NCI-H1436 treated with DMSO at 0.1 percent for 48 hours (cell line): ENCODE measurements at places on chromosomes 5 and 9.
A peak's percentile ranks its signal among the peaks of the same experiment; 100 is the strongest.

GRCh38 chr9:36191686-36192085 is 965 bp downstream of the CLTA start:
- no peak for DNase-seq

- no peak for DNase-seq
Observed at GRCh38 chr9:3730511-3730922, 204.7 kb upstream of the RFX3 start.

- DNase-seq = no peak
Observed at GRCh38 chr5:82793808-82794419, 283.3 kb downstream of the TMEM167A start.

GRCh38 chr5:142248853-142249462 is 75.9 kb downstream of the SPRY4 start:
- no peak for DNase-seq

- DNase-seq = no peak
Observed at GRCh38 chr9:37942621-37943344, 38.9 kb upstream of the SLC25A51 start.

DNA sequence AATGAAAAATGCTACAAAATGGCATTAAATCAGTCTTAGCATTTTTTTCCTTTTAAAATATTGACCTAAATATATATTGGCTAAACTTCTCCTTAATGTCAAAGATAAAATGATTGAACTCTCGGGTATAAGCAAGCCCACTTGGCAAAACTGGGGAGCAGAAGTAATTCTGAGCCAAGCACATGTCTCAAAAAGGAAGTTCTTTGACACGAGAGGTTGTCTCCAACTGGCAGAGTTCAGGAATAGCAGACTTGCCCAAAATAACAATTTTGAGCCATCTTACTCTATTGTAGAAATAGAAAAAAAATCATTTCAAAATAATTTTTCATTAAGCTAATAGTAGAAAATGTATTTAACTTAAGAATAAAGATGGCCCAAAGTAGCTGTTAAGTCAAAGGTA is 10.4 kb upstream of the MLLT3 start:
- DNase-seq = no peak

DNA sequence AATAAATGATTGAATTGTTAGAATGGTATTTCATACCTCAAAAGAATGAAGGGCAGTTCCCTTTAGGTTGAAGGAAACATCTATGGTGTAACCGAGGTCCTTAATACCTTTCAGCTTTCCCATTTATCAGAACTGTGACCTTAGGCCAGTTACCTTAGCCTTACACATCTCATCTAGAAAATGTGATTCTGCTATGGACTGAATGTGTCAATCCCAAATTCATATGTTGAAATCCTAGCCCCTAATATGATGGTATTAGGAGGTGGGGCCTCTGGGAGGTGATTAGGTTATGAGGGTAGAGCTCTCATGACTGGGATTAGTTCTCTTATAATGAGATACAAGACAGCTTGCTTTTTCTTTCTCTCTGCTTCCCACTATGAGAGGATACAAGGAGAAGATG is 441.9 kb downstream of the PLK2 start:
- DNase-seq = no peak

DNA sequence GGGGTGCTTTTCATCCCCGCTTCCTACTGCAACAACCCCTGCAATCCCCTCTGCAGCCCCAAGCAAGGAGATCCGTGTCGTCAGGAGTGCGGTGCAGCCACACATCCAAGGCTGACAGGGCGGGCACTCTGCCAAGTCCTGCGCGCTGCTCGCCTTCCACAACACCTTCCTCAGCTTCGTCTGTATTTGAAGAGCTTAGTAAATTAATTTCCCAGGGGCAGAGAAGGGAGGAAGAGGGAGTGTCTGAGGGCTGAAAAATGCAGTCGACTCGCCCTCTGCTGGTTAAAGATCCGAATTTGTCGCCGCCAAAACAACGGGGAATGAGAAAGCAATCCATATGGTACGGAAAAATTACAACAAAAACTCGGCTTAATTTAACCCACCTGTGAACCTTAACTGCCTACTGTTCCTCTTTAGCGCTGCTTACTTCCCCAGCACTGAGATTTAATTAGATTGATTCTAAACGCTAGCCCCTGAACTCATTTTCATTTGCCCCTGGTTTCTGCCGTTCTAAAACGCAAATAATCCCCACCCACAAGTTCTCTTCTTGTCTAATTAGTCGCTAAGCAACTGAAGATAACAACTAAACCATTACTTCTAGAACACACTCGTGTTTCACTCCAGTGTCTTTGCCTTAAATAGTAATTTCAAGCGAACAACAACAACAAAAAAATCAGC is 10.9 kb upstream of the PCDHB1 start:
- peak; percentile 83 for DNase-seq

DNA sequence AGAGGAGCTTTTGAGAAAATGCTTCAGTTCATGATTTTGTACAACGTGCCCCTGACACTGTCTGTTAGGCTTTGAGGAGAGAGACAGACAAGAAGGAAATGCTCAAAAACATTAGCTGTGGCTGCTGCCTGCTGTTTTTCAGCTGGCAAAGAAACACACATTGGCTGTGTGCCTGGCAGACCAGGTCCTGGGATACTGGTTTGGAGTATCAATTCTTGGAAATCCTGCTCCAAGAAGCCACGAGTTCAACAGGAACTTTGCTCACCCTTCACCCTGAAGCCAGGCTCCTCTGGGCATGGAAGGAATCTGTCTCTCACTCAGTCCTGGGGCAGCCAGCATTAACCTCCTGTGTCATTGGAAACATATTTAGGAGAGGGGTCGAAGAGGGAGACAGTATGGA is 245.5 kb downstream of the AUH start:
- no peak for DNase-seq

DNA sequence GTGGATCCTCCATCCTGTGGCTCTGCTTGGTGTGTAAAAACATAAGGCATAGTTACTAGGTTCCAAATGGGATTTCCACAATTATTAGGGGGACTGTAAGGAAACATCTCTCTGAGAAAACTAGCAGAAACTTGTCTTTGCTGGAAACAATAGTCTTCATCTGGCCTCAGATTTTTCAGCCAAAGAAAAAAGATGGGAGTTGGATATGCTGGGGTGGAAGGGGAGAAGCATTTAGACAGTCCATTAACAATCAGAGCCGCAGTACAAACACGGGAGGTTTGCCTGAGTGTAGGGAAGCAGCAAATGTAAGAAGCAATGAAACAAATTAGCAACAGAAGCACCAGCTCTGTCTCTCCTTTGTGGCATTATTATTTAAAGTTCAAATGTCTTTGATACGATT is 402.7 kb upstream of the ZNF608 start:
- no peak for DNase-seq

GRCh38 chr5:66659780-66660179 is 63.6 kb downstream of the MAST4 start:
- no peak for DNase-seq

DNA sequence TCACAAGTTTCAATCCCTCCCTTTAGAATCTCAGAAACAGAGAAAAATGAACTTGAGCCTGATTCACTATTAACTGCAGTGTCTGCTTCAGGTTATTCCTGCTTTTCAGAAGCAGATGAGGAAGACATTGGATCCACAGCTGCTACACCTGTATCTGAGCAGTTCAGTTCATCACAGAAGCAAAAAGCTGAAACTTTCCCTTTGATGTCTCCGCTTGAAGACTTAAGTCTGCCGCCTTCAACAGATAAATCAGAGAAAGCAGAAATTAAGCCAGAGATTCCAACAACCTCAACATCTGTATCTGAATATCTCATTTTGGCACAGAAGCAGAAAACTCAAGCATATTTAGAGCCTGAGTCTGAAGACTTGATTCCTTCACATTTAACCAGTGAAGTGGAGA is 42.1 kb downstream of the CMYA5 start:
- DNase-seq = no peak

DNA sequence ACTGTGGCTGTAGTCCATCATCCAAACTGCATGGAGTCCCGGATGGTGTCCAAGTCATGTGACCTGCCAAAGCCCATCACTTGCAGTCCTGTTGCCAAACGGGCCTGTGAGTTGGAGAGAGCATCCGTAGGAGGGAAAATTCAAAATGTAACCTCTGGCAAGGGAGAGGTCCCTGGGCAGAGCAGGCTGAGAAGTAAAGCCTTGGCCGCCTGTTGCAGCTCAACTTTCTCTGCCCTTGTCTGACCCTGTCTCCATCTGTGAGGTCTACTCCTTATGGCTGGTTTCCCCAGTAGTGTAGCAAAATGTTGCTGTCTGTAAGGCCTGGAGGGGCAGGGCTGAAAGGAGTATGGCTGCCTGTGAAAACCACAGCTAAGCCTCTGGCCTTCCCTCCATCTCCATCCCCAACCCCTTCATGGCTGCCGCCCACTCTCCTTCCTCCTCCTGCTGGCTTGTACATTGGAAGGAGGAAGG is 163.5 kb downstream of the SEMA6A start:
- DNase-seq = no peak

- no peak for DNase-seq
Observed at GRCh38 chr5:51678330-51678729, 295.1 kb downstream of the ISL1 start.

DNA sequence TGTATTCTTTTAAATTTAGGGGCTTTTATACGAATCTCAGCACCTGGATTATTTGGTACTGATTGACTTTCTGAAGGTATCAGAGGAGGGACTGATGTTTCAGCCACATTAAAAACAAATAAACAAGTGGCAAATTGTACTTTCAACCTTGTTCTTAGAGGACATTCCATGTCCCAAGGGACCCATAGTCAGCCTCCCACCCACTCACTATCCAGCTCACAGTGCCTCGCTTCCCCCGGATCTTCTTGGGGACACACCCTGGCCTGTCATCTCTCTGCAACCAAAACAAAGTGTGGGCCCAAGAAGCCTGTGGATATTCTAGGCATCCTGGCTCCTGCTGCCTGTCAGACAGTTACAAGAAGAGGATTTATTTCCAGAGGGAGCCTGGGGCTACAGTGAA is 8.8 kb upstream of the BOD1 start:
- DNase-seq = no peak

GRCh38 chr9:133609311-133610098 is at the start of gene FAM163B:
TSS of gene FAM163B (minus strand) at chr9:133609389. CDS start at chr9:133580223, 29,166 bp downstream.
- DNase-seq = no peak

GRCh38 chr5:65017636-65018035 is 248.9 kb downstream of the CWC27 start:
- DNase-seq = no peak

- no peak for DNase-seq
Observed at GRCh38 chr9:97742545-97742944, 45.4 kb upstream of the XPA start.

DNA sequence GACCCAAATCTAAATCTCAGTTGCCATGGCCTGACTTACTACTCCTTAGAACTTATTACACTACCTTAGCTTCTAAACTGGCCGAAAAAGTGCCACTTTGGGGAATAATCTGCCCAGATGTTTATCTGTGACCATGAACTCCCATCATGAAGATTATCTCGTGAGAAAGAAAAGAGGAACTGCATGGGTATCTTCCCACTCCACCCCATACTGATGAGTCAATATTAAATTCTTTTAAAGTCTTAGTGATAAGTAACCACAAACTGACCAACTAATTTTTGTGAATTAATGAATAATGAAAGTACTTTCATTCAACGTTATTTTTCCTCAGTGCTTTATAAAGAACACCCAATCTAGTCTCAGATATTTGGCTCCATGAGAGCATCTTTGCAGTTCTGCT is 493.5 kb downstream of the EBF1 start:
- no peak for DNase-seq

GRCh38 chr9:70573308-70573707 is 158.9 kb upstream of the KLF9 start:
- no peak for DNase-seq

DNA sequence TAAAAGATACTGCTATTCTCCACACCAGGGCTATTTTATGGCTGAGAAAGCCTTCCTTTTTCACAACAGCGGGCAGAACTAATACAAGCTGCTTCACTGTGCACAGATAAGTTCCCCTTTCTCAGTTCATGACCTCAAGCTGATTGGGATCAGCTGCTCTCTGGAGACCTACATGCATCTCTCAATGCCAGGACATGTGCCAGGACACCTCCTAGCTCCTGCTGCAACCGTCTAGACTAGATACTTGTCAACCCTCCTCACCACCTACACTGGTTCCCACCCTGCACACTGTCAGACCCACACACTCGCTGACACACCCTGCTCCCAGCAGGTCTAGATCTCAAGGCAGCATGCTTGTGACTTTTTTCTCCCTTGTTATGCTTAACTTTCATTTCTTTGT is 39.8 kb downstream of the STARD4 start:
- no peak for DNase-seq

DNA sequence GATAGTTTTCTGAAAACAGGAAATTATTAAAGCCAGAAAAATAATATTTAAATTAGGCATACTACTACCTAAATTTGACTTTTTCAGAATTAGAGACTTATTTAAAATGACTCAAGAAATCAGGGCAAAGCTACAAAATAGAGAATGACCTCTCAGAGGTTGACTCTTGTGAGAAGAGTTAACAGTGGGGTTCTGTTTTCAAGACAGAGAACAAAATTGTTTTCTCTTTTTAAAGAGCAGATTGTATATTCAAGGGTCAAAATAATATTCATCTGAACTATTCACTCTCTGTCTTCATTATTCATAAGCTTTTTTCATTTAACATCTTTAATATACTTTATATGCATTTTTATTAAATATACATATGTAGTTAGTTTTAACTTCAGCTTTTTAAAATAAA is 21.9 kb upstream of the AUH start:
- no peak for DNase-seq

GRCh38 chr5:88515881-88516819 is 247.5 kb upstream of the TMEM161B start:
- no peak for DNase-seq

DNA sequence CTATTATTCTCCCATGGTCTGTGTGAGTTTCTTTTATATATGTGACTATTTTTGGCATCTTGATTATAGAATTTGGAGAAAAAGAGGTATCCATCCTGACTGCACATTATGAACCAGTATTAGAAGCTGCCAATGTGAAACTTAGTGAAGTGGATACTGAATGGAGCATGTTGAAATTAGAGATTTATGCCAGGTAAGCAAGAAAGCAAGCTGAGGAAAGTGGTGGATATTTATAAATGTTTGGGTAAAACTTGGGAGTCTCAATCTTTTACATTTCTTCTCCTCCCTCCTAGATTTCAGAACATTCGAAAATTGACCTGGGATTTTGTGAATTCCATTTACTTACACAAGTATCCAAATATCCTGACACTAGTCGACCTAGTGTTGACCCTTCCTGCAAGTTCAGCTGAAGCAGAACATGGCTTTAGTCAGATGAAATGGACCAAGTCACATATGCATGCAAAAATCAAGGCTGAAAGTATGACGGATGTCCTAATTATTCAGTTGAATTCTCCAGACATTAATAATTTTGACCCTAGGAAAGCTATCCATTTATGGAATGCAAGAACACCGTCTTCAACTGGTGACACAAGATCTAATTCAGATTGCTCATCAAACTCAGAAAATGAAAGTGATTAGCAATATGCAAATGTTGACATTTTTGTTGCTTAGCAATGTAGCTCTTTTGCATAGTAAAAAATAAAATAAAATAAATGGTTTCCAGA is 66.8 kb upstream of the IL7R start:
- DNase-seq = no peak

DNA sequence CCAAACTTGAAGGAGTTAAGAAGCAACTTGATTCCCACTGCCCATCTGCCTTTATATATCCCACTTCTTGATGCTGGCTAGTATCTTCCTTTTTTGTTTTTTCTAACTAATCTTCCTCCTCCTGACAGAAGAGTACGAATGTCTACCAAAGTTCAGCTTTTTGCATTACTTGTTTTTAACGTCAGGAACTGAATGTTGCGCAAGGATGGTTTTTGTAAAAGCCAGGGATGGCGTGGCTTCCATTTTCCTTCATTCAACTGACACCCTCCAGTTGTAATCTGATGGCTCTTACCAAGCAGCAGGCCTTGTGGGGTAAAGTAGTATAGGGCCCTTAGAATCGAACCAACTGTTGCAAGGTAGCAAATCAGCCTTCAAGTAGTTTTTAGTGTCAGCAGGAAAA is 70.8 kb upstream of the GPR151 start:
- no peak for DNase-seq
